ENCODE measurements at places on chromosomes 12 and 14.

GRCh38 chr14:23301969-23302289, 730 bp downstream of the PPP1R3E start:
- no peak for DNase-seq

DNA sequence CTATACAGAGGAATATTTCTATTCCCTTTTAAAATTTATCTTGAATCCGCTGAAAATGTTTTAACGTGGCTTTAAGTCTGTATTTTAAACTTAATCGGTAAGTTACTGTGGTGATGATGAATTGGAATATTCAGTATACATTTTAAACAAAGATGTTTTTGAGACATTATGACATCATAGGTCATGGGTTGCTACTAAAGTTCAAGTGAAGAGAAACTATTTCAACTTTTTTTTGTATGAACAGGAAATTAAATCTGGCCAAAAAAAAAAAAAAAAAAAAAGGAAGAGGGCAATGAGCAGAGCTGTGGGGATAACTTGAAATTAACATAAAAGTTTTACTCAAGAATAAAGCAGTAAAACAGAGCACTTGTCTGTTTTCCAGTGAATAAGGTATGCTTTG, 109.0 kb downstream of the PLEKHA5 start:
- DNase-seq = no peak

DNA sequence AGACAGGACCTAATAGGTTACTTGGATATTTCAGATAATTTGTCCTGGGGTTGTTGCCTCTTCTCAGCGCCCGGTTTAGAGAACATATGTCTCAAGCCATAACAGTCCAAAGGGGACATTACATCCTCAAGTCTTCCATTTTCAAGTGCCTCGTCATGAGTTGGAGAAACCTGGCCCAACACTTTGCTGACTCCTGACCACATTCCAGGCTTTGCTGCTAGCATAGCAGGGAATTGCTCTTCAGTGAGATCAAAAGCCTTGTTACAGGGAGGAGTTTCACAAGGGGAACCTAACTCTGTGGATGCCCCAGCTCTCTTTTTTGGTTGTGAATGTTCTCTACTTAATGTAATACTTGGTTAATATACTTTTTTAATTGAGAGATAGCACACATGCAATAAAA, 8.2 kb upstream of the MMP19 start:
- DNase-seq = no peak

- no peak for DNase-seq
Measured at GRCh38 chr14:22399776-22400175, 189.2 kb downstream of the DAD1 start.

DNA sequence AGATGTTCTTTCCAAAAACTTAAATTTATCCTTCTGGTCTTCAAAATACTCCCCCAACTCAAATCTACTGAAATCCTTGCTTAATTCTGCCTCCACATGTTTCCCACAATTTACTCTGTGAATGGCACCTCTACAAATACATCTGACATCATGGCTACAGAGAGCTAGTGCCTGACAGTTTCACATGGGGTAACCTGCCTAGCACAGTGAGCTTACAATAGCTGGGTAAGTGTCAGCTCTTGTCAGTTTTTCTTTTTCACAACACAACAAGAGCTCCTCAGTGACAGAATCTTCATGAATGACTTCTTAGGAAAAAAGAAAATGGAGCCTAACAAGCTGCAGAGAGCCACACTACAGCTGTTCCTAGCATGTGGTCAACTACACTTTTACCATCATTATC, 54.4 kb downstream of the NIN start:
- no peak for DNase-seq

DNA sequence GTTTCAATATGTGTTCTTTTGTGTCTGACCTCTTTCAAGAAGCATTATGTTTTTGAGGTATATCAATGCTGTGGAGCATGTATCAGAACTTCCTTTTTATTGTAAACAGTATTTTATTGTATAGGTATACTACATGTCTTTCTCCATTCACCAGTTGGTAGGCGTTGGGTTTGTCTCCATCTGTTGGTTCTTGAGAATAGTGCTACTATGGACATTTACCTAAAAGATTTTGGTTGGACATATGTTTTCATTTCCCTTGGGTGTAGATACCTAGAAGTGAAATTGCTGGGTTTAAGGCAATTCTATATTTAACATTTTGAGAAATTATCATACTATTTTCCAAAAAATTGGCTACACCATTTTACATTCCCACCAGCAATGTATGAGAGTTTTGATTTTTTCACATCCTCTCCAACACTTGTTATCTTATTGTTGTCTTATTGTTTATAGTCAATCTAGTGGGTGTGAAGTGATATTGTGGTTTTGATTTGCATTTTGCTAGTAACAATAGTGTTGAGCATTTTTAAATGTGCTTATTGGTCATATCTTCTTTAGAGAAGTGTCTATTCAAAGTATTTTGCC, 409.2 kb downstream of the IPO8 start:
- no peak for DNase-seq

- DNase-seq = no peak
Measured at GRCh38 chr14:93824518-93825234, 36.4 kb upstream of the PRIMA1 start.

GRCh38 chr12:132163041-132163910, 19.0 kb downstream of the NOC4L start:
- DNase-seq = no peak

GRCh38 chr12:14157088-14157747, 175.8 kb upstream of the GRIN2B start:
- DNase-seq = no peak

- DNase-seq = no peak
Measured at GRCh38 chr12:4745249-4745648, 25.0 kb downstream of the GALNT8 start.

- DNase-seq = no peak
Measured at GRCh38 chr12:123859035-123859434, 96.9 kb downstream of the DNAH10 start.

DNA sequence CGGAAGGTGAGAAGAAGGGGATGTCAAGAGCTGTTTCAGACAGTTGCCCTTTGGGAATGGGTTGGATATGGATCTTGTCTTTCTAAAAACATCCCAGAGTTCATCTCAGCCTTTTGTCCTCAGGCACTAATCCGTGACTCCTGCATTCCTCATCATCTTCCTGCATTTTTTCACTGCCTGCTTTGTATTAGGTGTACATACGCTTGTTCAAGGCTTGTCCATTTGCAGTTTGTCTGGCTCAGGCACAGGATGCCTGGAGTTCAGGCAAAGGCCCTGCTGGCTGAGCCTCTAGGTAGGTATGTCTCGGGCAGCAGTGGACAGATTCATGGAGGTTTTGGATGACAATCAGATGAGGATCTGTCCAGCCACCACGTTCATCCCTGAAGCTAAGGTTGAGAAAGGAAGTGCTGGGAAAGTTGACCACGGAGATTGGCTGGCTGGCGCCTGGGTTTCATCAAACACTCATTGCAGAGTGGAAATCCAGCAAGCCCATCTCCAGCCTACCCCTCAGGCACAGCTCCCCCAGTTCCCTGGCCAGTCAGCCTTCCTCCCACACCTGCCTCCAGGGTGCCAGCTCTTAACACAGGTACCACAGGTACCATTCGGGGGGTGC, 12.4 kb upstream of the TMEM106C start:
- no peak for DNase-seq

- no peak for DNase-seq
Measured at GRCh38 chr12:34016361-34016760, 5.9 kb upstream of the ALG10 start.

DNA sequence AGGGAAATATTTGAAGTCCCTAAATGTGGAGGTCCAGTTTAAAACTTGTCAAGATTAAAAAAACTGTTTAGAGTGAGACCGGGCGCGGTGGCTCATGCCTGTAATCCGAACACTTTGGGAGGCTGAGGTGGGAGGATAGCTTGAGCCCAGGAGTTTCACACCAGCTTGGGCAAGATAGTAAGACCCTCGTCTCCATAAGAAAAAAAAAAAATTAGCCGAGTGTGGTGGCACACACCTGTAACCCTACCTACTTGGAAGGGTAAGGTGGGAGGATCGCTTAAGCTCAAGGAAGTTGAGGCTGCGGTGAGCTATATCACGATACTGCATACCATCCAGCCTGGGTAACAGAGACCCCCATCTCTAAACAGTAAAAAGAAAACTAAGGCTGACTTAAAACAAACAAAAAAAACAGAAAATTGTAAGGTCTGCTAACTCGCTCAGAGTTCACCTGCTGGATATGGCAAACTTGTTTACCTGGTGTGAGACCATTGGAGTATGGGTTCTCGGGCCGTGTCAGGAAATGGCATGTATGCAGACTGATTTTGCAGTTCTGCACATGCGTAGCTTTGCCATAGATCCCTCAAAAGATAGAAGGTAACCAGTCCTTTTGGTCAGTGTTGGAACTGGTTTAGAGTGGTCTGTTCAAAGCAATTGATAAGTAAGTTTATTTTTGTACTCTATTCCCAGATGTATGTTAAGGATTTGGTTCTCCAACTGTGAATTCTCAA, 2.1 kb downstream of the RNF10 start:
- no peak for DNase-seq

- DNase-seq = no peak
Measured at GRCh38 chr12:104499668-104500332, 43.1 kb downstream of the CHST11 start.

GRCh38 chr12:109650808-109651207, 62.8 kb upstream of the FAM222A start:
- no peak for DNase-seq

DNA sequence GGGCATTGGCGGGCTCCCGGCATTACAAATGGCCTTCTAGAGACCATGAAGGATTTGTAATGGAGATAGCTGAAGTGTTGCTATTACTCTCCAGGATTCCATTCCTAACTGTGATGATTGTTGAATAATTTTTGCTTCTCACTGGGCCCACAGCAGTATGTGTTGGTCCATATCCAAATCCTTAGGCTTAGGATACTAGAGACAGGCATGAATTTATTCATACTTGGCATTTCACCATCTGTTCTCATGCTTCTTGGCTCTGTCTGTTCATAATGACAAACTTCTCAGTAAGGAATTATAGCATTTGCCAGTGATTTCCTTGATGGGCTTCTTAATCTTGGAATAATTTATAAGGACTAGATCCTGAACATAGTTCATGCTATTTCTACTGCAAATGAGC, 832.9 kb downstream of the C12orf50 start:
- no peak for DNase-seq

DNA sequence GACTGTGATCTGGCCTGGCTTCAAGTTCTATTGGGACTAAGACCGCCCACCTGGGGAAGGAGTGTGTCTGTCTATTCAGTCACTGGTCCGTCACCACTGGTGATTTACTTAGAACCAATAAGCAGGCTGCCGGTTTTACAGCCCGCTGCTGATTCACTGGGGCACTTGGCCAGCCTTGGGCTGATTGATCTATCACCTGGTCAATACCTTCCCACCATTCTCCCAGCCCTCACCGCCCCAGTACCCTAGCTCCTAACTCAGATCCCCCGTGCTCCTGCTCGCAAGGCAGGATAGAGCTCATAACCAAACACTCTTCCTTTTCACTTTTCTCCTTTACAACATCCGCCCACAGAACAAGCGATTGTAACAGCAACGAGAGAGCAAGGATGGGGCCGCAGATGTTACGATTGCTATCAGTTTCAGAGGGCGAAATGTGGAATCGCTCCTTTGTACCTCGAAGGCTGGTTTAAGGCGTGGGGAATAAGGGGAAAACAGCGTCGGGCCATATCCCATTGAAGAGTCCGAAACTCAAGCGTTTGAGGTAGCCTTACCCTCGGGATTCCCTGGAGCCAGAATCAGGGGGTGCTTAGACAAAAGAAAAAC, 672 bp downstream of the RDH11 start:
- peak; percentile 86 for DNase-seq

DNA sequence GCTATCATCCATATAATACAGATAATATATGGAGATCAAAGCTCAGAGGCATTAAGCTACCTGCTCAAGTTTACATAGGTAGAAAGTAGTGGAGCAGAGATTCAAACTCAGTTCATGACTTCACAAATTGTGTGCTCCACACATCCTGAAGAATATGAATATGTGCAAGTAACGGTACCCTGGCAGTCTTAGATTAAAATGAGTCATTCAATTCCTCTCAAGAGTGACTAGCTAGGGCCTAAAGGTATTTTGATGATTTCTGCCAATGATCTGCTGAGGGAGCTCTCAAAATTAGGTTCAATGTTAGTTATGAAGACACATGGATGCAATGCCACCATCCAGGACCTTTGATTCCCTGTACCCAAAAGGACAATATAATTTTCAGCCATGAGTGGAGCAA, 58.9 kb downstream of the GRIP1 start:
- no peak for DNase-seq

- DNase-seq = no peak
Measured at GRCh38 chr12:93684716-93685115, 7.5 kb downstream of the CRADD start.

- DNase-seq = no peak
Measured at GRCh38 chr14:80638620-80639515, 302.7 kb downstream of the CEP128 start.

- DNase-seq = no peak
Measured at GRCh38 chr14:74019408-74020137, 424 bp downstream of the BBOF1 start.

GRCh38 chr12:92466391-92467305, 236.1 kb upstream of the PLEKHG7 start:
- no peak for DNase-seq

DNA sequence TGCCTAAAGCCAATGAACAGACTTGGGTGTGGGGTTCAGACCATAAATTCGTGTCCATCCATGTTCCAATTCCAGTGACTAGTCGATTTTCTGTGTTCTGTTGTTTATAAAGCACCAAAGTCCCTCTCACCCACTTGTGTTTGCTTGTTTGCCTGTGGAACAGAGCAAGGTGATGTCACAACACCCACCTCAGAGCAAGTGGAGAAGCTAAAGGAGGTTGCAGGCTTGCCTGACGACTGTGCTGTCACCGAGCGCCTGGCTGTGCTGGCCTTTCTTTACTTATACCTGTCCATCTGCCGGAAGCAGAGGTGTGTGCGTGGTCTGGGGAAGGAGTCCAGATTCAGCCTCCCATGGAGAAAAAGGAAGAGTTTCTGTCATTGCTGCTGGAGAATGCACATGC, 6.0 kb downstream of the MVK start:
- DNase-seq = no peak
